Kidney epithelial cell (primary cell): ENCODE measurements at places on chromosomes 4 and X.
A peak's percentile ranks its signal among the peaks of the same experiment; 100 is the strongest.

- no peak for DNase-seq
Measured at GRCh38 chrX:95539041-95539440, 1145.6 kb upstream of the DIAPH2 start.

DNA sequence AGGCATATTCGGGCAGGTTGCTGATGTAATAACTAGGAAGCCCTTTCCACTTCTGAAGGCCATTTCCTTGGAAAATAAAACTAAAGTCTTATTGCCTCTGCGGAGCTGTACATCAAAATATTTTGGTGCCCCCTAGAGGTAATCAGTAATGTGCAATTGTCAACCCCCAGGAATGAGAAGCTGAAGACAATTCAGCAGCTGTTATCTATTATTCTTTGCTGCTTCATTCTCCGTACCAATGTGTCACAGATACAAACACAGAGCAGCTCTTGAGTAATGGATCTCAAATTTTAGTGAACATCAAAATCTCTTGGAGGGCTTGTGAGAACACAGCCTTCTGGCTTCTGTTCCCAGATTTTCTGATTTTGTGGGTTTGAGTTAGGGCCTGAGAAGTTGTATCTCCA lies 3.5 kb upstream of the SLIT2 start:
- no peak for DNase-seq

DNA sequence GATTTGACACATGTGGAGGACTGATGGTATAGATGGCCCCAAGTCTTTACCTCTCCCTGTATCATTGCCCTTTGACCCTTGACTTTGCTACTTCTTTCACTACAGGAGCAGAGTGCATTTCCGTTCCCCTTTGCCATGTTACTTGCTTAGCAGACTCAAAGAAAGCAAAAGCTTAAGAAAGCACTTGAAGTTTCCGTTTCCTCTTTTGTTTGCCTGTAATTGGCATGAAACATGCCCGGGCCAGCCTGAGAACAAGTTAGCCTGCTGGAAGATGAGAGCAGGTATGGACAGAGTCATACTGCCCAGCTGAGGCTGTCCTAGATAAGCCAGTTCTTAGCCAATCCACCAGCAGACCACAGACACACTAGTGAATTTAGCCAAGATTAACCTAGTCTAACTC lies 206.0 kb downstream of the BCOR start:
- DNase-seq = no peak

DNA sequence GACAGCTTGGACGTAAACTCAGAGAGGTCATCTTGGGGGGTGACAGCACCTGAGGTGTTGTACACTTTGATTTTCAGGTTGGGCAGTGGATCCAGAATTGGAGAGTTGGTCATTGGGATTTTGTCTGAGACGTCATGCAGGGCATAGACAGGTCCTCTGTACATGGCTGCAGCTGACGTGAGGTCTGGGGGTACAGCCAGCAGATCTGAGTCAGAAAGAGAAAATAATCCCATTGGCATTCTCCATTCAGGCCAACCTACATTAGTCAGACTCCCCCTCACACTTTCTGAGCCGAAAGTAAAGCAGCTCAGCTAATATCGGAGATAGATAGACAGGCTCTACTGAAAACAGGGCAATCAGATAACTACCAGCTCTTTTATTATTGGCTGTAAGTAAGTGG lies 329.7 kb downstream of the UNC5C start:
- no peak for DNase-seq

GRCh38 chrX:13923289-13923688 lies 106.4 kb upstream of the GPM6B start:
- no peak for DNase-seq

DNA sequence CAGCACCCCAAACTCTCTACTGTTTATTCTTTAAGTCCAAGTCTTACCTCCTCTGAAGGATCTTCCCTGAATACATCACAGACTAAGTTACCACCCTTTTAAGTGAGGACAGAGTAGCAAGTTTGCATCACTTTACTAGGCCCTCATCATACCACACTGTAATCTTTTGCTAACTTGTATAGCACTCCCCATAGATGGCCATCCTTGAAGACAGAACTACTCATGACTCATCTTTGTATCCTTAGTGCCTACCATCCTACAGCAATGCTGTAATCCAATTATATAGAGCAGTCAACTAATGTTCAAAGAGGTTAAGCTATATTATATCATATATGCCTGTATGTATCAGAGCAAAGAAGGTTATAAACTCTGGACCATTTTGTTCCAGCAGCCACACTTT lies 101.4 kb downstream of the ADAMTS3 start:
- DNase-seq = no peak

GRCh38 chr4:3208826-3209225 lies 40.1 kb upstream of the MSANTD1 start:
- no peak for DNase-seq

- no peak for DNase-seq
Measured at GRCh38 chrX:72100051-72100755, 31.5 kb downstream of the RTL5 start.

GRCh38 chrX:133630362-133630761 lies 215.1 kb upstream of the GPC4 start:
- DNase-seq = no peak

GRCh38 chr4:10320130-10320529 lies 137.1 kb downstream of the ZNF518B start:
- DNase-seq = no peak

GRCh38 chr4:99629962-99630554 lies 27.6 kb downstream of the C4orf54 start:
- DNase-seq = no peak

DNA sequence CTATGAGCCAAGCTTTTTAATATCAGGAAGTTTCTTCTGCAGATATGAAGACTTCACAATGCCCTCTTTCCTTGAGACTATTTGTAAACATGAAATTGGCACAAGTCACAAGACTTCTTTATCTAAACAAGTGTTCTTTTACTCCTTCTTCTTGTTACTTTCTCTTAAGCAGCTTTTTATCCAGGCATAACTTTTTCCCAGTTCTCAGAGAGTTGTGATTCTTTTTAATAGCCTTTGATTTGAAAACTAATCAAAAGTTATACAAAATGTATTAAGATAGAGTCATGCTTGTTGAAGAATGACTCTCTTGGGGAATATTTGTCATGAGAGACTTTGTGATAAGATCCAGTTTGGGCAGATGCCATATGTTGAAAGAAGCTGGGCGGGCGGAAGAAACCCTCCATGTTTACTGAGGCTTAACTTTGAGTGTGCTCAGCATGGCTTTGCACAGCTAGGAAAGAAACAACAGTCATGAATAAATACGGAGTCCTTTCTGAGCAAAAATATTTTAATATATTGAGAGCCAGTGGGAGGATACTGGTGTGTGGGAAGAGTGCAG lies 39.3 kb downstream of the SYTL5 start:
- no peak for DNase-seq

DNA sequence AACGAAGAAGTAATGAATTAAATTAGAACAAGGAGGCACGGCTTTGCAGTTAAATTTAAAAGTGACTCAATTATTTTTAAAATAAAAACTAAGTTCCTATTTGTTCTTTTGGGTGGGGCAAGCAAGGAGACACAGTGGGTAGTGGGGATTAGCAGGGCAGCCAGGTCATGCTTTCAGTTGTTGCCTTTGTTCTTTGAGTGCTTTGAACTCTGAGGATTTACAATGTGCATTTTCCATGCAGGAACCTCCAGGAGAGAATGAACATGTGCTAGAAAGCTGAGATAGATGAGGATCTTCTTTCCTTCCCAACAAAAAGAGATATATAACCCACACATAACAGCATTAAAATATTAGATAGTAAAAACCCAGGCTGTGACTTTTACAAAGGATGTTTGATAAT lies 420.4 kb upstream of the CTSO start:
- no peak for DNase-seq

- no peak for DNase-seq
Measured at GRCh38 chr4:54657551-54658251, at the start of gene KIT. TSS of gene KIT (plus strand) at chr4:54657957. CDS start at chr4:54658015, 58 bp downstream.

DNA sequence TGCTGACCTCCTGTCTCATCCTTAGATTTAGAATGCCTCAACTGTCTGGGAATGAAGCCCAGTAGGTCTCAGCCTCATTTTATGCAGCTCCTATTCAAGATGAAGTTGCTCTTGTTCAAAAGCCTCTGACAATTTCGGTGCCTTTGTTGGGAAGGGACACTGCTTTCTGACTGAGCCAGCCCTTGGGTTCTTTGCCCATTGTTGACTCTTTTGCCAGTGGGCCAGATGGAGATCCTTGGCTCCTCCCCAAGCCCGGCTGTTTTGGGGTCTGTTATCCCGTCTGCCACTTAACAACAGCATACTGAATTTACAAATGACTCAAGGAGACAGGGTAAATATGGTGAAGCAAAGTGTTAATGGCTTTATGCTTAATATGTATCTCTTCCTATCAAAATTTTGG lies 58.3 kb upstream of the PRKX start:
- DNase-seq = no peak

- no peak for DNase-seq
Measured at GRCh38 chr4:6056976-6057766, 38.9 kb upstream of the C4orf50 start.

DNA sequence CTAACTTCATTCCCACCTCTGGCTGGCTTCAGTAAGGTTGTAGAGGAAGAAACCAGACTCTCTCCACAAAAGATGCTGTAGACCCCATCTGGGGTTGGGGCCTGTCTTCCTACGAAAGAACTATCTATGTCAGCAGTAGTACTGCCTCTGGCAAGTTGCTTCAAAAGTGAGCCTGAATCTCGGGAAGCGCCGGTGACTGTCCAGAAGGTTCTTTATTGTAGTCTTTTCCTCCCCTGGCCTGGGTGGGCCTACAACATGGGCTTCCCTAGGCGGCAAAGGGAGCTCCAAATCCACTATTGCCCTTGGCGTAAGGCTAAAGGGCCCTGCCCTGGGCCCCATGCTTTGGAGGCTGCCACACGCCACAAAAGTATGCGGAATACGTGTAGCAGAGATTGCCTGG lies 38.6 kb upstream of the NYX start:
- DNase-seq = no peak

- DNase-seq = no peak
Measured at GRCh38 chr4:8896506-8896905, 24.9 kb upstream of the HMX1 start.

- DNase-seq = no peak
Measured at GRCh38 chr4:11618666-11619282, 190.1 kb upstream of the HS3ST1 start.

- DNase-seq = peak; percentile 56
Measured at GRCh38 chr4:98474408-98474844, 184.0 kb downstream of the TSPAN5 start.

DNA sequence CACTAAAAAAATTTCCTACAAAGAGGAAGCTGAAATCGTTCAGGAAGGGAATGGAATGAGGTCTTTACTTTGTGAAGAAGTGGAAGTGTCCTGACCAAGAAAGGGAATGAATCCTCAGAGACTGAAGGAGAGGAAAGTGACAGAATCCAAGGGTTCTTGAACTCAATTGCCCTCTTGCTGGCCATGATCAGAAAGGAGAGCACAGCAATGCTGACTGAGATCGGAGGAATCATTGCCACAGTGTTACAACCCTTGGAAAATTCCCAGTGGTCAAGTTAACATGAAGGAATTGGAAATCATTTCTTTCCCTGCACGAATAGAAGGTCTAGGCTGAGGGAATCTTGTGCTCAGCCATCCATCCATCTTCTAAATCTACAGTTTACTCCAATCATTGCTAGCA lies 190.0 kb upstream of the NEIL3 start:
- no peak for DNase-seq

GRCh38 chr4:178414042-178414441 lies 971.8 kb upstream of the AGA start:
- DNase-seq = no peak

DNA sequence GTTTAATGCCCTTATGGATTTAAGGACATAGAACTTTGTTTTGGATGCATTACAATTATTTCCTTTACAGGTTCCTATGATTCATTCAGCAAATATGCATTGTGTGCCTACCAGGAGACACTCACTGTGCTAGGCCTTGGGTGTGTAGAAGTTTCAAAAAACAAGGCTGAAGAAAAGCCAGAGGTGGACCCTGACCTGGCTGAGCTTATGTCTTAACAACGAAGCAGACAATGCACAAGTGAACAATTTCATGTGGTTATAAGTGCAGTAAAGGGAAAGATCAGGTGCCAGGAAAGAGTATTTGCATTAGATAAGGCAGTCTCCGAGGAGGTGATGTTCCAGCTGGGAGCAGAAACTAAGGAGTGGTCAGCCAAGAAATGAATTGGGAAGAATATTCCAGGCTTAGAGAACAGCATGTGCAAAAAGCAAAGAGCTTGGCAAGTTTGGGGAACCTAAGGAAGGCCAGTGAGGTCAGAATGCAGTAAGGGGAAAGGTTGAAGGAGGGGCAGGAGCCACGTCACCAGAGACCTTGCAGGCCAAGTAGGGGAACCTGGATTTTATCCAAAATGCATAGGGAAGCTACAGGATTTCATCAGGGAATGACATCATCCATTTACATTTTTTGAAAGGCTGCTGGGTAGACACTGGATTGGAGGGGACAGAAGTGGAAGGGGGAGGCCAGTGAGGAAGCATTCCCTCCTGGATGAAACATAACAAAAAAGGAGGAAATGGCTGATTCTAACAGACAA lies 193.6 kb downstream of the SOWAHB start:
- no peak for DNase-seq

- no peak for DNase-seq
Measured at GRCh38 chr4:26871611-26872010, 11.0 kb downstream of the STIM2 start.

- DNase-seq = no peak
Measured at GRCh38 chrX:70509078-70509477, 64.4 kb downstream of the DLG3 start.

- DNase-seq = no peak
Measured at GRCh38 chr4:79334783-79335182, 8.9 kb upstream of the NAA11 start.
